T-helper 1 cell treated with Interleukin-12 subunit alpha and Interleukin-12 subunit beta and Interleukin-4 antibody, amounts not matched to agents 30 ng/mL and 1 ng/mL, for 36 hours (primary cell): ENCODE measurements at places on chromosomes 5 and 9. TPM values are rescaled to one million over a fixed set of nuclear protein-coding genes. Genes with fewer than 3 reads are reported as not detected.

Gene HTR4
- total RNA-seq, result not detected in 2 replicates

Gene VCAN
- total RNA-seq, result 0.49 and 1.0 TPM in 2 replicates

Gene NEK6
- total RNA-seq, result 3.0 and 3.3 TPM in 2 replicates

Gene PCA3
- not detected in 2 replicates for total RNA-seq

Gene CBY3
- not detected in 2 replicates for total RNA-seq

Gene GAS1
- total RNA-seq, result 0.20 TPM in 1 of 2 replicates, not detected in the other

Gene UBE2QL1
- total RNA-seq, result 0.39 and 0.41 TPM in 2 replicates

Gene FAM219A
- total RNA-seq, result 16.6 and 19.0 TPM in 2 replicates

Gene SHISAL2B
- not detected in 2 replicates for total RNA-seq

Gene PCDHGA1
- 0.15 and 0.17 TPM in 2 replicates for total RNA-seq

Gene REXO4
- 24.0 and 26.3 TPM in 2 replicates for total RNA-seq

Gene MARCOL
- not detected in 2 replicates for total RNA-seq

Gene WDR38
- total RNA-seq, result not detected in 2 replicates

Gene GFPT2
- total RNA-seq, result 0.39 TPM in 1 of 2 replicates, not detected in the other

Gene FAXDC2
- not detected in 2 replicates for total RNA-seq

Gene IL4
- 12.7 and 12.8 TPM in 2 replicates for total RNA-seq

Gene COL27A1
- 1.2 TPM in 2 replicates for total RNA-seq

Gene SLC6A19
- not detected in 2 replicates for total RNA-seq

Gene TMEM252
- total RNA-seq, result not detected in 2 replicates

Gene ZDHHC11B
- not detected in 2 replicates for total RNA-seq

Gene HDAC3
- total RNA-seq, result 77.6 and 87.0 TPM in 2 replicates

Gene GDF9
- 0.22 and 0.37 TPM in 2 replicates for total RNA-seq

Gene TMEM215
- total RNA-seq, result not detected in 2 replicates
